NT2/D1 (cell line): ENCODE measurements at places on chromosomes 3 and 15.

GRCh38 chr3:10169000-10169496, 4.3 kb downstream of the IRAK2 start:
- peak; percentile 25 for DNase-seq

- DNase-seq, result no peak
Measured at GRCh38 chr3:65094723-65095122, 406.9 kb upstream of the ADAMTS9 start.

DNA sequence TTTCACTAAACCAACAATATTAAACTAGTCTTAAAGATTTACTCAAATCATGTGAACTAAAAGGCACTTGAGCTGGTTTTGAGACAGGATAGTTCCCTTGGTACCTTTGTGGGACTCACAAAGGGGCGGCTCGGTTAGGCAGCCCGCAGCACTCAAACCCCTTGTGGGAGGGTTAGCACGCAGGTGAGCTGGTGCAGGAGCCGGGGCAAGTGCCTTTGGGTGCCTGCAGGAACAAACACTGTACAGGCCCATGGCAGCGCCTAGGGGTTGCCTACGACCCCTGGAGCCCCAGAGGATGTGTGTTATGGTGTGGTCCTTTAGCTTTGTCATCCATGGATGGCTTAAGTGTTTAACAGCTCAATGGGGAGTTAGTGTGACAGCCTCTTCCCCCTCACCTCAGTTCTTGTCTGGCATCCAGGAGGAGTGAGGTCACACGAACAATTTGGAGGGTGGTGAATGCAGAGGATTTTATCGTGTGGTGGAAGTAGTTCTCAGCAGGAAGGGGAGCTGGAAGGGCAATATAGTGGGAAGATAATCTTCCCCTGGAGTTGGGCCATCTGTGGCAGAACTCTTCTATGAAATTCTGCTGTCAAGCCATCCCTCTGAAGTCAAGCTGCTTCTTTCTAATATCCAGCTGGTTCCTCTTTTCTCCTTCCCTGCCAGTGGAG, 470.9 kb downstream of the RBMS3 start:
- no peak for DNase-seq

GRCh38 chr3:55750525-55750924, 263.4 kb upstream of the WNT5A start:
- DNase-seq, result no peak

- DNase-seq, result no peak
Measured at GRCh38 chr3:186481526-186481925, 62.7 kb downstream of the CRYGS start.

DNA sequence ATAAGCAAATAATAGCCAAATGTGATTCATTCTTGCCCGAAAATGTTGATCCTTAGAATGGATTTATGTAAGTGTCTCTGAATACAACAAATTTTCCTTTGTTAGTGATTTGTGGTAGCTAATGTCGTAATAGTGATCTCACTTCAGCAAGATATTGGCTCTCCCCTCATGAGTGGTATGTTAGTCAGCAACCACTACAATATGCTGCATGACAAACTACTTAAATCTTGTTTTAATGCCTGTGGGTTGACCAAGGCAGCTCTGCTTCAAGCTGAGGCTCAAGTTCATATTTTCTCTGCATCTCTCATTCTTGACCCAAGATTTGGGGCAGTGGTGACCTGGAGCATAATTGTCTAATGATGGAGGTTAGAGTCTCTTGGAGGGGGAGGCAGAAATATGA, 49.8 kb upstream of the GALNT15 start:
- DNase-seq, result no peak

DNA sequence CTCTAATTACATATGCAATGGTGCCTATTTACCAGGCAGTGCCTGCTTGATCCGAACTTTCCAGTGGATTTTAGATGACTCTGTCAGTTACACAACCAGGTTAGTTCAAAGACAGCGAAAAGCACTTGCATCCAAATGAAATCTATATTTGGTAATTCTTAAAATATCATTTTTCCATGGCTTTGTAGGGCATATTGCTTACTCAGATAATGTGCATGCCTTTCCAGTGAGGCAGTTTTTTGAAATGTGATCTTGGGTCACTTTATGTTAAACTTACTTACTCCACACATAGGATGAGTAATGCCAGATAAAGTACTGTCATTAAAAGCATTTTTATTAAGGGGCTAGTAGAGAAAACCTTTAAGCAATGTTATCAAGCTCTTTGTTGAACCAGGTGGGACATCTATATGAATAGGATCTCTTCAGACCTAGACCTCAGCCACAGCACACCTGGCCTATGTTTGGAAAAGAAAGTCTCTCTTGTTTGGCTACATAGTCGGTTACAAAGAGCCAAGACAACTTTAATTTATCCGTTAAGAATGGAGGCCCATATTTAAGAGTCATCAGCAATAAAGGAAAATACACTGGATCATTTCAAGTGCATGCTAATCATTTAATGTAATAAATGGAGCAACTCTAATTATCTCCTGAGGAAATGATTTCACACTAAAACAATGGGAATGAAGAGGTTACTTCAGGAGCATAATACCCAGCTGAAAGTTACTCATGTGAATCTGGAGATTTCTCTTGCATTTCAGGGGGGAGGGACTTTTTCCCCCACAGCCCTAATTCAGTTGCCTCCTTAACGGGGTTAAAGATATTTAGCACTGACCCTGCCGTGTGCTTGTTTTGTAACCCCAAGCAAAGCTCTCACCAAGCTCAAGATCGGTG, 56.3 kb upstream of the TMCO5A start:
- no peak for DNase-seq

DNA sequence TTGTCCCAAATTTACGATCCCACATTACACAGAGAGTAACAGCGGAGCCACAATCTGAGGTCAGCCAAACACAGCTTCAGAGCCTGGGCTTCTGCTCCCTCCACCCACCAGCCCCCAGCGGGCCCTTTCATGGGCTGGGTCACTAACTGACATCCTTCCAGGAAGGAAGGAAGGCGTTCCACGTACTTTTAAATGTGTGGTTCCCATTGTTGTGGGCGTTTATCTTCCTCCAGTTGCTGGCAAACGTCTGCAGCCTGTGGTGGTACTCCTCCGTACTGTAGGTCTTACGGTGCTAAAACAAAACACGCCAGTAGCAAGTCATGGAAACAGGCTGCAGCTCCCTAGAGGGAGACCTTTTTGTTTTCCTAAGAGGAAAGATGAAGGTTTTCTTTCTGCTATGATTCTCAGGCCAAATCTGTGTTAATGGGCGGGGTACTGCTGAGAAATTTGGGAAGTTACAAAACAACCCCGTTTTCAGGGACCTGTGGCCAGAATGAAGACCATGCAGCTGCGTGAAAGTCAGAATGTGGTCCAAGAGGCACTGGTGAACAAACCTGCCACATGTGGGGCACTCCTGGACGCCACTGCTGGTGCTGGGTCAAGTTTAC, 7.6 kb downstream of the CTSH start:
- no peak for DNase-seq

- DNase-seq, result no peak
Measured at GRCh38 chr3:73848173-73848906, 223.6 kb upstream of the PDZRN3 start.

DNA sequence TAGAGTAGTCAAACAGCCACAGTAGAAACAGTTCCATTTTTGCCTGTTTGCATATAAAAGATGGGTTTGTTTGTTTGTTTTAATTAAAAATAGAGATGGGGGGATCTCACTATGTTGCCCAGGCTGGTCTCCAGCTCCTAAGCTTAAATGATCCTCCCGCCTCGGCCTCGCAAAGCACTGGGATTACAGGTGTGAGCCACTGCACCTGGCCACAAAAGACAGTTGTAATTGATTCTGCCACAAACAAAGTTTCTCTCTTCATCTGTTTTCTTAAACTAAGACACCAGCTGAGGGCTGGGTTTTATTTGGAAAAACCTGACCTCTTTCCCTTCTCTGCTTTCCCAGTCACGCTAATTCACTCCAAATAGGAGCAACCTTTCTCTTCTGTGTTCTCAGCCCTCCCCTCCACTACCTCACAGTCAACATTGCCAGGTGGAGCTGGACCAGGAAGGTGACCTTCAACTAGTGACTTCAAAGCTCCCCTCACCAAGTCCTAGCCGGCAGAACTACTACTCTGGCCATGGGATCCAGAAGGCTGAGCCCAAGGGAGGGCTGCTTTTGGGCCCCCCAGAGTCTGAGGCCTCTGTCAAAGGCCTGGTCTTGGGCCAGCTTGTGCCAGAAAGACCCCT, 1.5 kb upstream of the IDH2 start:
- no peak for DNase-seq

- DNase-seq, result no peak
Measured at GRCh38 chr15:78182821-78183220, 33.7 kb downstream of the IDH3A start.

GRCh38 chr3:178086144-178086825, 450.0 kb upstream of the KCNMB2 start:
- DNase-seq, result no peak

- no peak for DNase-seq
Measured at GRCh38 chr15:92638291-92638708, 17.3 kb downstream of the FAM174B start.

DNA sequence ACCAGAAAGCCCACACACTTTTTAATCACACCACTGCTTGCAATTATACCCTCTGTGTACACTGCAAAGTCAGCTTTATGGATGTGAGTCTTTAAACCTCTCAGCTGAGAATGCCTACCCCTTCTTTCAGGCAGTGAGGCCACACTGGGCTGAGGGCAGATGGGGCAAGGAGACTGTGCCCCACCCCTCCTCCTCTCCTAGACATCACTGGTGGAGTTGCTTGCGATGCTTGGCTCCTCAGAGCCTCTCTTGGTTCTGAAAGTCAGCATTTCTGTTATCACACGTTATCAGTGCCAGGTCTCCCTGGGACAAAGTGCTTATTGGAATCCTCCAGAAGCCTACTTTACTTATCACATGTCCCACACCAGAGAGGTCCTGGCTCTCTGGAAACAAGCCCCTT, 128.2 kb downstream of the ZNF621 start:
- DNase-seq, result no peak

DNA sequence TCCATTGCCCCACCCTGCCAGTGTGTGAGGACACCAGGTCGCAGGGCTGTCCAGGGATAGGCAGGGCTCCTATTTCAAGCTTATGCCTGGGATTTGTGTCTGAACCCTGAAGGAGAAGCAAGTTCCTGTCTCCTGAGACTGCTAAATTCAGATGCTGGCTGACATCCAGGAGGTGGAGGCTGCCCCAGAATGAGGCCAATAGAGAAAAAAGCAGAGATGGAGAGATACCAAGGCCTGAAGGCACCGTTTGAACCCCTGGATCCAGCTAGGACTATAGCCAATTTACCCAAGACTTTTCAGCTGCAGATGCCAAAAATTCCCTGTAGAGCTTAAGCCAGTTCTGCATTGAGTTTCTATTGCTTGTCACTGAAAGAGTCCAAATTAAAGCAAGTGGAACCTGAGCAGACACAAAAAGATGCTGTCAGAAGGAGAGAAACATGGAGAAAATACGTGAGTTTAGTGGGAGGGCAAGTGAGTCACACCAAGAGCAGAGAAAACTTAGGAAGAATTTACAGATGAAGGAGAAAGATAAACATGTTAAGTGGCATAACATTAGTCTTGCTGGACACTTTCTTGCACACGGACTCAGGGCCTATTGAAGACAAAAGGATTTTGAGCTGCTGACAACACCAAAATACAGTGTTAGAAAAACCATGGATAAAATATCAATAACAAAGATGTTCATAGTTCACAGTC, 148.6 kb downstream of the CNTN3 start:
- DNase-seq, result no peak

DNA sequence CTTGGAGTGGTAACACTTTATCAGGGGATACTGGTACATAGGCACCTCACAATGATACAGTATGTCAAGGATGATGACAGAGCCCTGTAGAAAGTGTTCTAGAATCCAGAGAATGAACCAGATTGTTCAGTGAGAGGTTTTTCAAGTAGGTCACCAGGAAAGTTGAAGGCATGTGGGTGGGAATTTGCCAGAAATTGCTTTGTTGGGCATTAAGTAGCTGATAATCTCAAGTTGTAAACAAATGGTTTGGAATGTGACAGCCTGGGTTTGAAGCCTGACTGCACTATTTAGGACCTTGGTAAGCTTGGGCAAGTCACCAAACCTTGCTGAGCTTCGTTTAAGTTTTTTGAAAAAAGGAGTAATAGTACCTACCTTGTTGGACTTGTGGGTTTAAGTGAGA, 12.5 kb downstream of the SLC35G2 start:
- DNase-seq, result no peak

- DNase-seq, result no peak
Measured at GRCh38 chr3:50609763-50610085, 1.9 kb downstream of the CISH start.

DNA sequence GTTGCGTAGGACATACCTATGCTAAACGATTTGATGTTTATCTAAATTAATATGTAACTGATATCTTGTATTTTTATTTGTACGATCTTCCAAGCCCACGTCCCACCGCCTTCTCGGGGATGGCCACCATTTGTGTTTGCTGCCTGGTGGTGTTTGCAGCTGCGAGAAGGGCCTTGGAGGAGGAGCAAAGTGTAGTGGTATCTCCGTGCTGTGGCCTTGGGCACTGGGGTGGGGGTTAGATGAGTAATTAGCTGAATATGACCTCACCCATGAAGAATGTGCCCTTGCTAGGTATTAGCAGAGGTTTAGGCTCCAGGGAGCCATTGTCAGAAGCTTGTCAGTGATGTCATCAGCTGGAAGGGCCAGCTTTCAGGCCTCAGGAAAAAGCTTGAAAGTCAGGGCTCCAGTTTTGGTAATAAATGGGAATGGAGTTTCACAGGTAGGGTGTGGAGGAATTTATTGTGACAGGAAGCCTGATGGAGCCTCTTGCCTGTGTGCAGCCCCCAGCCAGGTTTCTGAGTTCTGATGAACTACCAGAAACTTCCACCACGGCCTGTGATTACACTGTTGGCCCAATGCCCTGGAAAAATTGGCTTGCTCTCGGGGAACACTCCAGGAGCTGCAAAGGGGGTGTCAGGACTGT, 41.0 kb downstream of the FLNB start:
- peak; percentile 97 for DNase-seq

DNA sequence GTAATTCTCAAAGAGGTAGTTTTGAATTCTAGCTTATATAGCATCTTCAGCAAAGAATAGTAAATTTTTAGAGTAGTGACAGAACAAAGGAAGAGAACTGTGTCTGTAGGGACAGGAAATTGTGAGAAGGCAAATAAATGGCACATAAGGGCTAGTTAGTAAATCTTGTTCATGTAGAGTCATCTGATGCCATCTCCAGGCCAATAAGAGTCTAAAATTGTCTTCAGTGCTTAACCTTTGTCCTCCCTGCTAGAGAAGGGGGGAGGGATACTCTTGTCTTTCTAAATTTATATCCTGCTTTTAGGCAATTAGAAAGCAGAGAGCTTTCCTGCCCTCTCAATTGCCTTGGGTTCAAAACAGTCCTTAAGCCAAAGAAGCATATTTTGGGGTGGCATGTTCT, 87.0 kb upstream of the DNAJC19 start:
- no peak for DNase-seq
